ENCODE measurements at places on chromosomes 3 and 15. TPM values are rescaled to one million over a fixed set of nuclear protein-coding genes. Genes with fewer than 3 reads are reported as not detected.

GOLGA6A gene
- total RNA-seq = not detected

DNA sequence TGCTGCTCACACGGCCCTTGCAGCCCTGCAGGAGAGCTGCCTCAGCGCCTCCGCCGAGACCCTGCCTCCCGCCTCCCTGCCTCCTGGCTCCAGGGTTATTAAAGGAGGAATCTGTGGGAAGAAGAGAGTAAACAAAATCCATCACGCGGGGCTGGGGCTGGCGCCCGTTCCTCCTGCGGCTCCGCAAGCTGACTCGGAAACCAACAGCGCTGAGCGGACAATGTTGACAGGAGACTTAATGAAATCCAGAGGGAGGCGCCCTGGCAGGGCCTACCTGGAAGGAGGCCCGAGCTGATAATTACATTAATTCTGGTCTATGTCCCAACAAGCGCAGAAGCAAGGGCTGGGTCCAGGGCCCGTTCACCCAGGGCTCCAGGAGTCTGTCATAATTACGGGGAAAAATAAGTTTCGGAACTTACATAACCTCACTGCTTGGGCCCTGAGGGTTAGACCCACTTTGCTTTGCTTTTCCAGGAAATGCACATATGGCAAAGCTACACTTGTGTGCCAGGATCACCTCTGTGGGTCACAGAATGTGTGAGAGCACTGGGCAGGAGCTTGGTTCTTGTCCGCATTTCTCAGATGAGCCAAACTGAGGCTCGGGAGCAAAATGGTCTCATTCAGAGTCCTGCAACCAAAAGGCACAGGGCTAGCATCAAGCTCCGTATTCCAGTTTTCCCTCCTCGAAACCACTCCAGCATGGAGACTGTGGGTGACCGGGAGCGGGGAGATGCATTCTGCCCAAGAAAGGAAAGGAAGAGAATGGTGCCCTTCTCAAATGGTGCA, 43.8 kb upstream of the SLC6A6 start:
- DNase-seq = no peak

DNA sequence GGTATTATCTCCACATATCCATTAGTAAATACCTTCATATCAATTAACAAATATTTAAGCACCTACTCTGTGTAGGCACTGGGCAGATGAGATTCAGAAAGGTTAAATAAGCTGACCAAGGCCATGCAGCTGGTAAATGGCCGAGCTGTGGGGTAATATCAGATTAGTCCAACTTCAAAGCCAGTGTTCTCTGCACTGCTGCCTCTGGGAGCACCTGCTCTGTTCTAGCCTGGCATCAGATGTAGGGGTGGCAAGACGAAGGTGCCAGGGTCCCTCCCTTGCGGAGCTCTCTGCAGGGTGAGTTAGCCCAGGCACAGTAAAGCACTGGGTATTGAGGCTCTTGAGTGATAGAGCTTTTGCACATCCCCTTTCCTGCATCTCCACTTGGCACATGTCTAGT, 5.5 kb downstream of the TATDN2 start:
- DNase-seq = no peak

MYZAP gene
- total RNA-seq = not detected

TF gene
- total RNA-seq = 0.05 TPM

FYCO1 gene
- total RNA-seq = 16.6 TPM

MAP1A gene
- 5.3 TPM for total RNA-seq

DNA sequence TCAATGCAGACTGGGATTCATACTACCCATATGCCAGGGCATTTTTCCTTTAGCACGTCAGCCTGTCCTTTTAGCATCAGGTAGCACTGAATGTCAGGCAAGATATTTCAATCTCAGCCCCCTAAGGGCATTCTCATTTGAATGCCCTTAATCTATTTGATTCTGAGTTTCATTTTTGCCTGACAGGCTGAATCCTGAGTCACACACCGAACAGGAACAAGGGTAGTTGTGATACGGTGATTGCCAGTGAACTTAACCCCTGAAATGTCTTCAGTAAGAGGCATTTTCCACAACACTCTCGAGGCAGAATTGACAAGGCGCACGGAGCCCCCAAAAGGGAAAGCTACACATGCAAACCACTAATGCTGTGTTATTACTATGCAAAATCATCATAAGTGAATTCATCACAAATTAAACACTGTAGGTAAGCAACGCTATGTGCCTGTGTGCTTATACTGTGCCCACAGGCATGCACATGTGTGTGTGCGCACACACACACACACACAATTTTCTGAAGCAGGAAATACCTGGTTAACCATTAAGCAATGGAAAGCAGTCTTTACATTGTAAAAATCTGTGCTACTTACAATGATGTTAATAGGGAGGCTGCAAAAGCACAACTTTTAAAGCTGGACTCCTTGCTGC, 130.4 kb downstream of the ZNF385D start:
- DNase-seq = no peak

DNA sequence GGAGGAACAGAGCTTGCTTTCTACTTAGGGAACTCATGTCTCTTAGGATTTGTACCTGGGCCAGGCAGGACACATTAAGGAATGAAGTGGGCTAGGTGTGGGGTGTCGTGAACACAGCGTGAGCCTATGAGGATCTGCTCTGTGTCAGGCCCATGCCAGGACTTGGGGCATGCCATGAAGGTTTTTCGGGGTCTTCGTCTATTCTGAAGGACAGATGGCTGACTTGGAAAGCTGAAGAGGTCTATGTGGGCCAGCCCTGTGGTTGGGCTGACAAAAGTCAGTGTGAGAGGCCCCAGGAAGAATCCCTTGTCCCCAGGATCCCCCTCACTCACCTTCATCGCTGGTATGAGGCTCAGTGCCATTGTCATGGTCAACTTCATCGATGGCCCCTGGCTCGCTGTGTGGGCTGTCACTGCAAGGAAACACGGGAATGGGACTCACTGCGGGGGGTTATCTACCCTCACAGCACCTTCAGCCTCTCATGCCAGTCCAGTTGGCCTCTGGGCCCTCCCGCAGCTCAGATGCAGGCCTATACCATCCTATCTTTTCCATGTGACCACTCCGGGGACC, 46.8 kb upstream of the RAD18 start:
- DNase-seq = no peak

DNA sequence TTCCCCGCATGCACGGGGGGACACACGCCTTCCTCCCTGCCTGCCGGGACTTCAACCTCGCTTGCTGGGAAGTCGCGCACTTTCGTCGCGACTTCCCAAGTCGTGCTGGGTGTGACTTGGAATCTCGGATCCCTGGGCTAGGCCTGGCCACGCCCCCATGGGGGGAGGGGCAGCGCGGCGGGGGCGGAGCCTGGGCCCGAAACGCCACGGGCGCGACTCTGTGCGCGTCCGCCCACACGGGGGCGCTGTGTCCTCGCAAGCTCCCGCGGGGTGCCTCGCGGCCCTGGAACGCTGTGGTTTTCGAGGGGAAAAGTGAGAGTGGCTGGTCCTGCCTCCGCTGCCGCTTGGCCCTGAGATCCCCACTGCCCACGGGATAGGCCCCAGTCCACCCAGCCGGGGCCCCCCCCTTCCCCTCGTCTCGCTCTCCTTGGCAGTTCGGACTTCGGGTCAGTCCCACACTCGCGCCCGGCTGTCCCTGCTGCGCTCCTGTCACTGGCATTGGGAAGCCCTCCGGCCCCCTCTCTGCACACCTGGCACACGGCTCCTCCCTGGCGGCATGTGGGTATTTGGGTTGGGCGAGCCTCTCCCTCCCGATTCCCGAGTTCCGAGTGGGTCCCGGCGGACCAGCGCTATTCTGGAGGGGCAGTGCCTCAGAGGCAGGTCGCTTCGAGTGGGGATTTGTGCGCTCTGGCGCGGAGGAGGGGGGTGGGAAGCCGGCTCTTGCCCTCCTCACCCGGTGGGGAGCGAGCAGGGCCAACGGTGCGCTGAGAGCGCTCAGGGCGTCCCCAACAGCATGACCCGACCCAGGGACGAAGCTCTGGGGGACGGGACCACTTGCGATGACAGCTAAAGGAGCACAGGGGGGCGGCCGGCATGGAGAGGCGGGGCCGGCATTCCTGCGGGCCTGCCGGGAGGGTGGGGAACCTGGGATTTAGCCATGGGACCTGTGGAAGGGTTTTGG, 23.6 kb downstream of the SEC61A1 start:
- peak; percentile 84 for DNase-seq

Measured in activated CD8-positive, alpha-beta T cell treated with anti-CD3 and anti-CD28 coated beads, Interleukin-2, amount 10 ng/mL, durations not matched to agents 7 days and 5 days (primary cell).